ENCODE measurements at places on chromosomes 16 and 17.

GRCh38 chr17:18129041-18129502 is 20.5 kb downstream of the MYO15A start:
- no peak for DNase-seq

- no peak for DNase-seq
These were observed 22.8 kb downstream of the NUP85 start for GRCh38 chr17:75228305-75228704.

- DNase-seq: no peak
These were observed 722.8 kb upstream of the SOX9 start for GRCh38 chr17:71398025-71398424.

DNA sequence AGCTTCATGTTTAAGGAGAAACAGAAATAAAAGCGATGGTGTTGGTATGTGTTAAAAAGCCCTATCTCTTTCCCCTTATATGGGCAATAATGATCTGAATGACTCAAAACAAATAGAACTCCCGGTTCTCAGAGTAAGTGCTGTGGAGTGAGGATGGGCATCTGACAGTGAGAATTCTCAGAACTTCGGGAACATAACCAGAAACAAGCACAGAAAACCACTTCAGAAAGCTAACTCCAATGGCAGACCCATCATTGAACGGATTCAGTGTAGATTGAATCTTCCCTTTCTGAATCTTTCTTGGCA is 67.2 kb downstream of the CDH8 start:
- no peak for DNase-seq

DNA sequence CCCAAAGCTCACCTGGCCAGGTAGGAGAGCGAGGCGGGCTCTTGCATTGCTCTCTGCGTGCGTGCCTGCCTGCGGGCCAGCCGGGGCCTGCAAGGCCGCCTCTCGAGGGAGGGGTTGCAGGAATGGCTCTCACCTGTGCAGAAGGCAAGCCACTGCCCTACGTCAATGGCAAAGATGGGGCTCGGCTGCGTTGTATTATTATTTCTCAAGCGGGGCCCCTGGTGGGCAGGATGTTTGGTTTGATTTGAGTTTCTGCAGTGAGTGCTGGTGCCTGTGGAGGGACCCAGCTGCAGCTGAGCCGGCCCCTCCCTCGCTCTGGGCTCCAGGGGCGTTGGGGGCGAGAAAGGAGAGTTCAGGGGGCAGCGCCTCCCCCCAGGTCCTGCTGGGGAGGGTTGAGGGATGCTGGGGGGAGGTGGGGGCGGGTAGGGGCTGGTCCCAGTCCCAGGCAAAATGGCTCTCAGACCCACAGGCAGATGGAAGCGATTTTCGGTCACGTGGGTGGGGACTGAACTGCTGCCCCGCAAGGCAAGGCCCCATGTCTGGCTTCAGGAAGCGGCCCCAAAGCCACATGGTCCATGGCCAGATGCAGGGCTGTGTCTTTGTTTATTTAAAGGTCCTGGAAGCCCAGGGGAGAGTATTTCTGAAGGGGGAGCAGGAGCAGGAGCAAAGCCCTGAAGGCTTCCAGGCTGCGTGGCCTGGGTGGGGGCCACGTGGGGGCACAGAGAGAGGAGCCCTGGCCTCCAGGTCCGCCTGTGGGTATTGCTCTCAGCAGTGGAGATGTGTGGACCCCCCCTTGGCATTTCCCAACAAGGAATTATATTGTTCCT is 338.8 kb downstream of the SEC14L1 start:
- no peak for DNase-seq

DNA sequence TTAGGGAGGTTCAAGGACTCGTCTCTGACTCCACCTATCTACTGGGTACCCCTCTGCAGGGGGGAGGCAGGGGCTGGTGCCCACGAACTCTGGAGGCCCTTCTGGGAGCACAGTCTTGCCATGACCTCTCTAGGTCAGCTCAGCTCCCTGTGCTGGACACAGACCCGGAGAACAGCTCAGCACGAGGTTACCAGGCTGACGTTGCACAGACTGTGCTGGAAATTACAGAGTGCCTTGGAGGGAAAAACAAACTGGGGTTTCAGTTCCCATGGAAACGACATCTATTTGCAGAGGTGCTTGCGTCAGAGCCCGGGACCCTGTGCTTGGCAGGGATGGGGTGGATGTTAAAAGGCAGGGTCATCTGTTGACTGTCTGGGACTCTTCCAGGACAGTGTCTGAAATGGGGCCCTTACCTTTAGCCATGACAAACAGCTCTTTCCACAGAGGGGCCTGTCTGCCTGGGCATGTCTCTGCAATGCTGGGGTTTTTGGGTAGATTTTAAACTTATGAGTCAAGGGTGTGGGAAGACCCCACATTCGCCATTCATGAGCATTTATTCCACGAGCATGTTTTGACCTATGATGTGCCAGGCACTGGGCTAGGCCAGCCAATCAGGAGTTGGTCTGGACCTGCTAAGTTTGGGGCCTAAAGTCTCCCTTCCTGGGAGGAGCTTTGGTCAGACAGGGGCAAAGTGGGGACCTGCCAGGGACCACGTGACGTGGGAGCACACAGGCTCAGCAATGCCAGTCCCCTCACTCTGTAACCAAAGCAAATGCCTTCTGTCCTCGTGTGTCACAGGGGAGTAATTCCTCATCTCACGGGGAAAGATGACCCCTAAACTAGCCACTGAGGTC is 22.5 kb downstream of the CCR7 start:
- no peak for DNase-seq

DNA sequence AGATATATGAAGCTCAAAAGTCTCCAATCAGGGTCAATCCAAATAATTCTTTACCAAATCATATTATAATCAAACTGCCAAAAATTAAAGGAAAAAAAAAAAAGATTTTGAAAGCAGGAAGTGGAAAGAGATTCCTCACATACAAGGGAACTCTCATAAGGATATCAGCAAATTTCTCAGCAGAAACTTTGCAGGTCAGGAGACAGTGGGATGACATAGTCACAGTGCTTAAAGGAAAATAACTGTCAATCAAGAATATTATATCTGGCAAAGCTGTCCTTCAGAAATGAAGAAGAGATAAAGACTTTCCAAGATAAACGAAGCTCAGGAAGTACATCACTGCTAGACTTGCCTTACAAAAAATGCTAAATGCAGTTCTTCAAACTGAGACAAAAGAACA is 40.0 kb upstream of the CDYL2 start:
- no peak for DNase-seq

DNA sequence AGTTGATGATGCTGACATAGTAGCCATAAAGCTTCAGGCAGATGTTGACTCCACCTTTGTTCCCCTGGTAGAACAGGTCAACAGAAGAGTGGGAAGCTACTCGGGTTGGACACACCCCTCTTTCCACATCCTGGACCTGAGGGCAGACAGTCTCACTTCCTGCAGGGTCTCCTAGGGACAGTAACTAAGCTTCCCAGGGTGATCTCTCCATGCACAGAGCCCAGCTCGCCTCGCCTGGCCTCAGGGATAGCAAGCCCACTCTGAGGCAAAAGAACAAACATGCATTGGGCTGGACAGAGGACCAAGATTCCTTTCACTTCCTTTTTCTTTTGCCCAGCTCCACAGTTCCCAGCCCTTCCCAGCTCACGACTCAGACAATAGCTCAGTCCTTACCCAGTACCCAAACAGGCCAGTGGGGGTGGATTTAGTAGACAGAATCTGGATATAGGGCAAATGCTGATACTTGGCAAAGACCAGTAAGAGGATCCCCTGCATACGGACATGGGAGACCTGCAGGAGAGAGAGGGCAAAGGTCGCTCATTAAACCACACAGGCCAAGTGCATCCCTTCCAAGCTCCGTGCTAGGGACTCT is 7.0 kb downstream of the INPP5K start:
- no peak for DNase-seq

DNA sequence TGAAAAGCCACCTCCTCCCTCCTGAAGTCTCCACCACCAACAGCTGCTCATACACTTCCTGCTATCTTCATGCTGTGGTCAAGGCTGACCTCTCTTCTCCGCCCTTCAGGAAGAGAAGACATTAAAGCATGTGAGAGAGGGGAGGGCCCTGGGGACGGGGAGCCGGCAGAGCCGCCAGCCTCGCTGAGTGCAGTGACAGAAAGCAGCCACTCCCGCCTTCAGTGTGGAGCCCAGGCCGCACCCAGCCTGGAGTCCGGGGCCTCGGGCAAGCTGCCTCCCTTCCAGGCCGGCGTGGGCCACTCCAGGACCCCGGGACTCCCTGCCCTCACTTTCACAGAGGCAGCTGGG is 94.7 kb upstream of the TNRC6C start:
- DNase-seq: peak; percentile 15
